Hepatic stellate cell (primary cell): ENCODE measurements at places on chromosomes 1 and 21.

GRCh38 chr1:219220945-219221344 lies 47.3 kb downstream of the LYPLAL1 start:
- no peak for DNase-seq

DNA sequence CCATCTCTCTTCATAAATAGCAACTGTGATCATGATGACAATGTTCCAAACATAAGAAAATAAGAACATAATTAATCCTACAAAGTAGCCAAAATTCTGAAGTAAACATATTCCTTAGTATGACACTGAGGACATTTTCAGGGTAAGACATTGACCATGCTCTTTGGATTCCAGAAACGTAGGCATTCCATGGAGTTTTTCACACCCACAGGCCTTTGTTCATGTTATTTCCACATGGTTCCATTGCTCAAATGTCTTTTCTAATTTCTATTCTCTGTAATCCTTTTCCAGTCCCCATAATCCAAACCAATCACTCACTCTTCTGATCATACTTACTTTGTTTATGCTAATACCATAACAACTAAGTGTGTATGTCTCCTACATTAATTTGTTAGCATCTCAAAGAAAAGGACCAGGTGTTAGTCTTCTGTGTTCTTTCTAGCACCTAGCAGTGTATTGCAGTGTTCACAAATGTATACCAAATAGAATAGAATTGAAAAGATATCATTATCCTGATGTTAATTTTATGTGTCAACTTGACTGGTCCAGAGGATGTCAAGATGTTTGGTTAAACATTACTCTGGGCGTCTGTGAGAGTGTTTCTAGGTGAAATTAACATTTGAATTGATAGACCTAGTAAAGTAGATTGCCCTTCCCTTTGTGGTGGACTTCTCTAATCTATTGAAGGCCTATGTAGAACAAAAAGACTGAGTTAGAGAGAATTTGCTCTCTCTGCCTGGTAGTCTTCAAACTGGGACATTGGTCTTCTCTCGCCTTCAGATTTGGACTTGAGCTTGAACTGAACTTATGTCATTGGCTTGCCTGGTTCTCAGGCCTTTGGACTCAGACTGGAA lies 516.6 kb downstream of the PTPRC start:
- DNase-seq: no peak

DNA sequence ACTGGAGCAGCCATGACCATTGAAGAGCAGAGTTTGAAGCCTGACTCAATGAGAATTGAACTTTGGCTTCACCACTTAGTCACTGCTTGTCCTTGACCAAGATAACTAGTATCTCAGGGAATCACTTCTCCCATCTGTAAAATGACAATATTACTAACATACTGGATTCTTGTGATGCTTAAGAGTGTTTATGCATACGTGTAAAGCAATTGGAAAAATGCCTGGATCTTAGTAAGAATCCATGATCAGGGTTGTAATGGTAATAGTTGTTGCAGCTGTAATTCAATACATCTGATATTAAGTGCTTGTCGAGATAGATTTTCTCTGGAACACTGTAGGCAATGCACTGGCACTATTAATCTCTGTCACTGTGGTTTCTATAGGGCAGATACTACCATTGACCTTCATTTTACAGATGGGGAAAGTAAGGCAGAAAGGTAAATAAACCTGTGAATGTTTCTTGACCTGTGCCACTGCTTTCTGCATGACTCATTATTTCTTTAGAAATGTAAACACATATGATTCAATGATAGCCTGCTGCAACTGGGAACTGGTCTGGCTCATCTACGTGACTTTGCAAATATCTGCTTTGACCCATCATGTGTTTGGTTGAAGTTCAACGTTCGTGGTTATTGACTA lies 662.5 kb downstream of the PLA2G4A start:
- DNase-seq: no peak

- no peak for DNase-seq
These were observed 43.4 kb upstream of the HSD3B1 start for GRCh38 chr1:119463569-119463968.

- no peak for DNase-seq
These were observed 97.6 kb upstream of the DYNLT5 start for GRCh38 chr1:66654643-66655042.
